ENCODE measurements at places on chromosomes 7 and 10.

DNA sequence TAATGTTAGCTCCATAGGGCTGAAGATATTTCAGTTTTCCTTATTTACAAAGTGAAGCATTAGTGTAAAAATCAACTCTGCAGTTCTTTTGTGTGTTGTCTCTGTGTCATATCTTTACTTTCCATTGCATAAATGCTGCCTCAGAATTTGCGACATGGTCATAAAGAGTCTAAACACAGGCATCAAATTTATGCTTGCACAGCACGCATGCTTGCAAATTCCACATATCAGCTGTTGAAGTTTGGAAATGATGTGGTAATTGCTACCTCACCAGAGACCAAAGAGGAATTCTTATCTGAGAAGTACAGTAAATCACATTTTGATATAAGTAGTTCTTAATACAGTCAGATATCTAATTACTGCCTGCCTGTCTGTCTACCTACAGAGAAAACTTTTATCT lies 348.2 kb upstream of the GRM3 start:
- no peak for DNase-seq

- no peak for DNase-seq
These were observed at the start of gene HTRA1 for GRCh38 chr10:122461367-122461728. TSS of gene HTRA1 (plus strand) at chr10:122461553. CDS start at chr10:122461653, 100 bp downstream.

GRCh38 chr10:60384011-60384410 lies 5.7 kb downstream of the ANK3 start:
- DNase-seq: no peak

DNA sequence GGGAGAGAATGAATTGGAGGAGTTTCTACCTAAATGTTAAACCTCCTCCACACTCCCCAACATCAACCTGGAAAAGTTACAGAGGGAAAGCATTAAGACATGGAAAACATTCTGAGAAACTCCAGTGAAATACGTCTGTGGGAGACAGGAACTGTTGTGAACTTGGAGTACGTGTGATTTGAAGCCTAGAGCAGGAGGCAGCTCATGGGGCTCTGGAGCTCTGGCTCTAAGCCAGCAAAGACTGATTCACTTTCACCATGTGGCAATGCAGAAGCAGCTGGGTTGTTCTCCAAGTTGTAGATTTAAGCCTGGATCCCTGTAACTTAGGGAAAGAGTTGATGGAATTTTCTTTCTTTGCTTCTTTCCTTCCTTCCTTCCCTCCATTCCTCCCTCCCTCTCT lies 503.2 kb downstream of the NRG3 start:
- DNase-seq: no peak

DNA sequence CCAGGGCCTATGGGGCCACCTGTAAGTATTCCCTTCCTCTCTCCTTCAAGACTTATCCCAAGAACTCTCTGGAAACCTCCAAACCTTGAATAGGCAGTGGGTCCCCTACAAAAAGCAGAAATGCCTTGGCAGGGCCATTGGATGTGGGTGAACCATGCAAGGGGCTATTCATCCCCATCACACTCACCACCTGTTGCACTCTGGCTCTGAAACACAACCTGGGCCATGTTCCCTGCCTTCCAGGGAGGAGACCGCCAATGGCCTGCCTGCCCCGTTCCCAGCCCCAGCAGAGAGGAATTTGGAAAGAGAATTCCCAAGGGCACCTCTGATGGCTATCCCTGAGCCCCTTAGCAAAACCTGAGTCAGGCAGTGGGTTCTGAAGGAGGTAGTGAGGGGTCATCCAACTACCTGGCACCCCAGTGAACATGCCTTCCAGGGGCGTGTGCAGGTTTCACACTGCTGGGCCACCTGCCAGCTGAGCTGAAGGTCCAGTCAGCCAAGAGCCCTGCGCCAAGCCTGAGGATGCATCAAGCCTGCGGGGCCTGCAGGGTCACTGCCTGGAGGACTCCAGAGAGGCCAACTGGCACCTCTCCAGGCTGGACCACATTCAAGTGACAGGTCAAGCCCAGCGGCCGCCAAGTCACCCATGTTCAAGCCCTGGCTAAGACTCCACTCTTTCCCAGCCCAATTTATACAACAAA lies 101.3 kb downstream of the COL13A1 start:
- no peak for DNase-seq

- no peak for DNase-seq
These were observed 48.2 kb upstream of the SHH start for GRCh38 chr7:155860461-155860839.

DNA sequence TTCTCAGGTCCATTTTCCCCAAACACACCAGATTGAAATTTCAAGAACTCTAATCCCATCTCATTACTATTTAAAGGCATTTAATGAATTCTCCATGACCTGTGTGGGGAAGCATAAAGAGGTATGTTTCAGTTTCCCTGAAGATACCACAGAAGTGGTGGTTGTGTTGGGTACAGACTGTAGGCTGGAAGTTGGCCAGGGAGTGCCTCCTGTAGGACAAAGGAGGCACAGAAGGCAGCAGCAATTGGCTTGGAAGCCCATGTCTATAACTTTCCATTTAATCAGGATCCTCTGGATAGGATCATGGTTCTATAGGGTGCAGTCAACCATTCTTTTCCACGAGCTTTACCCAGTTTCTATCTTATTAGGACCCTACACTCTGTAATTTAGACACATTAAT lies 8.6 kb upstream of the BET1 start:
- no peak for DNase-seq

GRCh38 chr7:32062150-32062549 lies 8.1 kb downstream of the PDE1C start:
- no peak for DNase-seq

DNA sequence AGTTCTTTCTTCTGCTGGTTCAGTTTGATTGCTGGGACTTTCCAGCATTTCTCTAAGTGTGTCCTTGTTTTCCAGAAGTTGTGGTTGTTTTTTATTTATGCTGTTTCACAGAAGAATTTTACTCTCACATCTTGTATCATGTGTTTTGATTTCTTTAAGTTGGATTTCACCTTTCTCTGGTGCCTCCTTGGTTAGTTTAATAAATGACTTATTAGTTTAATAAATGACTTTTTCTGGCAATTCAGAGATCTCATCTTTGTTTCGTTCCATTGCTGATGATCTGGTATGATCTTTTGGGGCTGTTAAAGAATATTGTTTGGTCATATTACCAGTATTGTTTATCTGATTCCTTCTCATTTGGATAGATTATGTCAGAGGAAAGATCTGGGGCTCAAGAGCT lies 59.8 kb upstream of the CYP2C9 start:
- no peak for DNase-seq

DNA sequence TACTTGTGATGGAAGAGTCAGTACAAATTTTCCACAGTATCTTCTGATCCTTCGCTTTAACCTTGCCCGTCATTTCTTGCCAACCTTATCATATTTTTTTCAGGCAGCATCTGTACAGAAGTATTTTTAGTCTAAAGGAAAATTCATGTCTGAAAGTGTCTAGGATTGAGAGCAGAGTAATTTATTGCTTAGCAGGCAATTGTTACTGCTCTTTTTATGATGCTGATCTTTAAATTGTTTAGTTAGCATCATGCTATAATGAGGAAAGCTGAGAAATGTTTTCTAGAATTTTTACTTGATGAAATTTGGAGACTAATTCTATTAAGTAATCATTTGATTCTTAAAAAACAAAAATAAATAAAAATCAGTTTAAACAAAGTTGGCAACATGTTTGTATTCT lies 20.6 kb downstream of the KAT6B start:
- no peak for DNase-seq

GRCh38 chr10:20185116-20185515 lies 368.9 kb downstream of the PLXDC2 start:
- no peak for DNase-seq

- DNase-seq: no peak
These were observed 130.4 kb upstream of the PDE1C start for GRCh38 chr7:32200646-32201045.

DNA sequence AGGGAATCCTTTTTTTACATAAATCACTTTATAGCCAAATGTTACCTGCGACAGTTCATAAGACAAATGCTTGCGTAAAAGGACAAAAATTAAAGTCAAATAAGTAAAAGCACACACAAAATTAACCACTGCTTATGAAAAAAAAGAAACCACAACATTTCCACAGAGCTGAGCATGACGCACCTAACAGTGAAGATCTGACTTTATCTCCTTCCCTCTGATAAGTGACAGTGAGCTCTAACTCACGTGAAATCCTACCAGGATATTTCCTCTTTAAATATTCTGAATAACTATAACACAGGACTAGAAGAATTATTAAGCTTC lies 225.5 kb downstream of the SFMBT2 start:
- no peak for DNase-seq

GRCh38 chr10:72563327-72563932 lies 62.4 kb downstream of the MICU1 start:
- DNase-seq: no peak

DNA sequence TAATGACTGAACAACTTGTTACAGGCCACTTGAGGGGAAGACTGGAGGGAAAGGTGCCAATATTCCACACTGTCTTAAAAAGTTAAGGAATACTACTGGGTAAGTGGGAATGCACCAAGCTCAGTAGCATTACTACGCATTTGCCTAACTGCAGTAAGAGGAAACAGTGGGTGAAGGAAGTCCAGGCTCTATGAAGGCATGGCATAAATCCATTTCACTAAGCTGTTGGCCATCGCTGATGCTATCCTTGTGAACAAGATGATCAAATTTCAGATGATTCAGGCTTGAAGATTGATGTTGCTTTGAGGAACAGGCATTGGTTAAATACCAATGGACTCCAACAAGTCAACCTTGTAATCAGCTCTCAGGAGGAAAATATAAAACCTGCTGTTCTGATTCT lies 44.2 kb upstream of the TES start:
- no peak for DNase-seq

GRCh38 chr10:1809139-1809741 lies 71.9 kb upstream of the ADARB2 start:
- DNase-seq: no peak

- DNase-seq: no peak
These were observed 95.3 kb upstream of the MACROH2A2 start for GRCh38 chr10:69957241-69957885.

GRCh38 chr7:125412890-125413665 lies 483.5 kb upstream of the POT1 start:
- DNase-seq: no peak

DNA sequence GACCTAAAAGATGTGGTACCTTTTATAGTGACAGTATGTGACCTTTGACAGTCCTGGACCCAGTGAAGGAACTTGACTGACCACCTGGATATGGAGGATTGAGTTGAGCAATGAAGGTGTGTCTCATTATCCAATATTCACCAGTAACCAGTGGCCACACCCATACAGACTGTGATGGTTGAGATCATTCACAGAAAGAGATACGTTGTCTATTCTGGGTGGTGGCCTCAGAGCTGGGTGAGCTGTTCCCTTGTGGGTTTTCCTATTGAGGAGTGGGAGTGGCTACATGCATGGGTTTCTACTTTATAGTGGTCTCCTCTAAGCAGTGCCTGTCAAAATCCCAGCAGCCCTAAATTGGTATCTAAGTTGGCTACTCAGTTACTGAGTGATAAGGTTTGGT lies 507.4 kb downstream of the SORCS3 start:
- DNase-seq: no peak

DNA sequence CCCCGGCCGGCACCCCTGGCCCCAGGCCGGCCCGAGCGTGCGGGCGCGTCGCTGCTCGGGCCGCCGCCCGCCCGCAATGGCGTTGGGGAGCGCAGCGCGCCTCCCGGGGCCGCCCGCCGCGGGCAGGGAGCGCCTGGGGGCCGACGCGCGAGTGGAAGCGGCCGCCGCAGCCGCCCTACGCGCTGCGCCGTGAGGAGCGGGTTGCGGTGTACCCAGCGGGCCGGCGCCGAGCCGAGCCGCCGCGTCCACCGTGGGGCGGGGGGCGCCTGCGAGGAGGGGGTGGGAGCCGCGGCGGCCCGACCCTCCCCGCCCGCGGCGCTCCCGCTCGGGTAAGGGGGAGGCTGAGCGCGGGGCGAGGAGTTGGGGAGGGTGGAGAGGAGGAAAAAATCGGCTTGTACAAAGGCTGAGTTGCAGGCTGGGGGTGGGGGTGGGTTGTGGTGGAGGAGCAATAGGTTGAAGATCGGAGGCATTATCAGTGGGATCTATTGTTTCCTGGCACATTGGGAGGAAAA lies 473 bp downstream of the PPP1R9A start:
- DNase-seq: no peak

DNA sequence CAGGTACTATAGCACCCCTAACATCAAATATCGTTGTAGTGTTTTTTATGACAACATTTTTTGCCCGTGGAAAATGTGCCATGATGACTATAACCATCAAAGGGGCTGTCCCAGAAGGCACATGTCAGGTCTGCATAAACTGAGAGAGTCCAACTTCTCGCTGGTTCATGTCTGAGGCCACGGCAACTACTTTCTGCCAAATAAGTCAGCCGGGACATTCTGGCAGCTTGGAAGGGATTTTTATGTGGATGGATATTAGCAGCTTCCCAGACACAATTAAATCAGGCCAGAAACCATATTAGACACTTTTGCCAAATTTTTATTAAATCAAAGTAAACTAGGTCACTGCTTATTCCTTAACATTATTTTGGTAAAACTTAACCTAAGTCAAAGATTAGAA lies 477.4 kb upstream of the FZD8 start:
- no peak for DNase-seq

DNA sequence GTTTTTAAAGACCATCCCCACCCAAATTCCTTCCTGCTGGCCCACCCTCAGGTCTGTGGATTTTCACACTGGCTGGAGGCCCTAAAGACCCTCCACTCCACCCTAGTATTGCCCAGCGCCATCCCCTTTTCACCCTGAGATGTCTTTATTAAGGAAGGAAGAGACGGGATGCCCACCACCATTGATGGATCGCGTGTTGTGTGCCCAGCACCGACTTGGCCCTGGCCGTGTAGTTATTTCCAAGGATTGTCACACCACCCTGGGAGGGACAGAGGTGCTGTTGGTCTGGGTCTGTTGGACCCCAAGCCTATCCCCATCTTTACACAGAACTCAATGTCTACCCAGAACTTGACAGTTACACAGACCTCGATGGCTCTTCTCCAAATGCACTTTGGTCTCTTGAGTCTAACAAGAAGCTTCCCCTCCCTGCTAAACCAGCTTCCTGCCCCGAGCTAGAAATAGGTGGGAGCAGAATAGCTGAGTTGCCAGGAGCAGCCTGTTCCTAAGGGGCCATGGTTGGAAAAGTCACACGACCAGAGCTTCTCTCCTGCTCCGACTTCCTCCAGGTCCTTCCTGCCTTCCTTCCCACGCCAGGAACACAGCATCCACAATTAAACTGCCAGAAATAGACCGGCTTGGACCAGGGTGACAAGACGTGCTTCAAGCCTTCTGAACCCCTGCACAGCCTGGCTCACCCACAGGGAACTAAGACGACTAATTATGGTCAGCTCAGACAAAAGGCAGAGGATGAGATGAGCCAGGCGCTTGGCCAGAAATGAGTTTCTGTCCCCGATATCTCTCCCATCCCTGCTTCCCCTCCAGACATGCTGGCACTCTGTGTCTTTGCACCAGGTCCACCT lies 139.5 kb upstream of the CHST15 start:
- DNase-seq: no peak

GRCh38 chr10:74674927-74675326 lies 151.5 kb upstream of the KAT6B start:
- no peak for DNase-seq

- DNase-seq: no peak
These were observed 452.6 kb upstream of the ZMIZ1 start for GRCh38 chr10:78616125-78616695.

- DNase-seq: no peak
These were observed 4.8 kb downstream of the LRRC18 start for GRCh38 chr10:48934672-48935501.

GRCh38 chr10:60957667-60958221 lies 13.8 kb upstream of the RHOBTB1 start:
- DNase-seq: no peak

- DNase-seq: peak; percentile 24
These were observed 65.7 kb downstream of the TSPAN12 start for GRCh38 chr7:120792091-120792860.

- DNase-seq: no peak
These were observed 22.6 kb downstream of the CSGALNACT2 start for GRCh38 chr10:43160921-43161255.

Data from stimulated activated CD8-positive, alpha-beta memory T cell treated with anti-CD3 and anti-CD28 coated beads, Interleukin-4, amount 100 ng/mL, for 4 hours (primary cell).